CD4-positive, alpha-beta T cell treated with Interleukin-17A for 1 hour (primary cell): ENCODE measurements at places on chromosomes 13 and 19.

- DNase-seq: no peak
Measured at GRCh38 chr13:45243077-45243476, 42.2 kb upstream of the KCTD4 start.

DNA sequence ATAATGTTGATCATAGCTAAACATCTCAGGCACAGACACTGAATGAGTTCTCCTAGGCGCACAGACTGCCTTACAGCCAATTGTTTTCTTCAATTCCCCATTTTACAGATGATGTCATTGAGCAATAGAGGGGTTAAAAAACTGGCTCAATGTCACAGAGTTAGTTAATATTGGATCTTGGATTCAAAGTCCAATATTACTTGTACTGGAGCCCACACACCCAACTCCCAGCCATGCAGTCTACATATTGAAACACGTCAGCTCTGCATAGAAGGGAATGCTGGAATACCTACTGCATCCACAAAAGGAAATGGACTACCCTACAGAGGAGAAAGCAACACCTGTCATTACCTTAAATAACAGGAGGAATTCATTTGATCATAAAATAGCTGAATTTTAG is 76.1 kb upstream of the SLC15A1 start:
- DNase-seq: no peak

- DNase-seq: no peak
Measured at GRCh38 chr13:49811527-49811908, 19.0 kb upstream of the KPNA3 start.

GRCh38 chr13:89432997-89433396 is 1761.8 kb downstream of the SLITRK5 start:
- no peak for DNase-seq

DNA sequence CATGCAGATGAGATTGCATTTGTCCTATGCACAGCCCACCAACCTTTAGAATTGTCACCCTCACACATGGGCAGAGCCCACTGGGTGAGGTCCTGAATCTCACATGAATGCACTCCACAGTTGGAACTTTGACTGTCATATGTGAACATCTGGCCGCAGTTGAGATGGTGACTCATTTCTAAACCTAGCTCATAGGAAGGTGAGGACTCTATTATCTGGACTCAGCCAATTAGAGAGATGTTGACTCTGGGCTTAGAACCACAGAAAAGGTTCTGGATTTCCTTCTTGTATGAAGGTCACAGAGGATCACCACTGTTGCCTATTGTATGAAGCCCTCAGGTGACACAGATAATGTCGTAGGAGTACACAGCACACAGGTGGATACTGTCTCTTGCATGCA is 25.6 kb upstream of the ZNF681 start:
- no peak for DNase-seq

- no peak for DNase-seq
Measured at GRCh38 chr13:111518161-111518792, 197.8 kb downstream of the TEX29 start.

- DNase-seq: no peak
Measured at GRCh38 chr19:4372165-4373012, 28.0 kb downstream of the SH3GL1 start.

- DNase-seq: no peak
Measured at GRCh38 chr19:47230921-47231214, at the start of gene BBC3. Gene BBC3 (minus strand): TSS chr19:47231199. CDS start chr19:47228431, 2,768 bp downstream.

DNA sequence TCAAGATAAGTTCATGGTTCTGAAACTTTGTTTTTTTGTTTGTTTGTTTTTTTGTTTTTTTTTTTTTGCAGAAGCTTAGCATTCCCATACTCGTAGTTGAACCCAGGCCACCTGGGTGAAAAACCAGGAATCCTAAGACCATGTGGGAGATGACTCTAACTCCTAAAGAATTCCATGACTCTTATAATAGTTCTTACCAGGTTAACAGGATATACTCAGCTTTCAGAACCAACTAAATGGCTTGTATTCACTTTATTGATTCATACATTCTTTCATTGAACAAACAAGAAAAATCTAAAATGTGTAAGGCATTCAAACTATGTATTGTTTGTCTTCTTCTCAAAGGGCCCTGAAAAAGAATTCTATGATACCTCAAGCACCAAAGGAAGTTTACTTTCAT is 40.5 kb upstream of the KLF5 start:
- no peak for DNase-seq

DNA sequence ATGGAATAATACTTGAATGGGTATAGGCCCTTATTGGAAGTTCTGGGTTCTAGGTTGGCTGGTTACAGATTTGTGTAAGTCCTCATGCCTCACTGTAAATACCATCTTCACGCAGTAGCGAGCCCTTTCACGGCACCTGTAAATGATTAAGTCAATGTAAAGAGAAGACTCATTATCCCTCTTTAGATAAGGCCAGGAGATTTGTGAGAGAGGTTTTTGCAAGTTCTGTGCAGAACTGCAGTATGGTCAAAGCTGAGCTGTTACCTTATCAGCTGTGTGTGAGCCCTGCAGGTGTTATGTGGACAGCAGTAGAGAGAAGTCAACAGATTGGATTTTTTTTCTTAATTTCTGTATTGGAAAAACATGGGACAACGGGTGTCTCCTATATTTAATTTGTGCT is 141.6 kb downstream of the SHISA2 start:
- no peak for DNase-seq

GRCh38 chr13:23141964-23142363 is 38.8 kb upstream of the SGCG start:
- no peak for DNase-seq

DNA sequence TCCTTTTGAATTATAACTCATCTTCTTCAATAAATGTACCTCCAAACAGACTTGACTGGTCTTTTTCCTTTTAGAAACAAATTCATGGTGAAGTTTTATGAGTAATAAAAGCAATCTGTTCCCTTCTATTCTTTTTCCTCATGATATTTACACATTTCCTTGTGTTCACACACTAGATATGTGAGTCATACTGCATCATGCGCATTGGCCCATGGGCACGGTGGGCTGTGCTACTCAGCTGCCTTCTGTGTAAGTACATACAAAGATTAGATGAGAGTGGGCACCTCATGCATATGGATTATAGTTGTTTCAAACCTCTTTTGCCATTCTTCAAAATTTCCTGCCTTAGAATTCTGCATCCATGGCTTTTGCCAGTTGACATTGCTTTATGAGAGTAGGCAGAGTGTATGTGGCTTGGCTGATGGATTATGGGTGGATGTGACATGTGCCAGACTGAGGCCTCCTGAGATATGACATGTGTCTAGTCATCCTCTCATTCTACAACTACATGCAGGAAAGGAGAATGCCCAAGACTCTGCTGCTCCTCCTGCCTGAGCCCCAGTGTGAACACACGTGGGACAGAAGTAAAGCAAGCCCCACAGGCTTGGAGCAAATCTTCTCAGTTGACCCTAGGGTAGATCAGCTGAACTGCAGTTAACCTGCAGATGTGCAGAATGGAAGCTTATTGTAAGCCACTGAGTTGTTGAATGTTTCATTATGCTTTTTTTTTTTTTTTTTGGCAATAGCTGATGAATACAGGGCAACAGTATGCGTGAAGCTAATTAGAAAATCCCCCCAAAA is 109.9 kb downstream of the RBM26 start:
- no peak for DNase-seq
